ENCODE measurements at places on chromosomes 2 and 18.

GRCh38 chr2:233413559-233414272, 59.4 kb downstream of the DGKD start:
- DNase-seq = peak; percentile 49

GRCh38 chr2:148674063-148675020, 29.8 kb downstream of the EPC2 start:
- no peak for DNase-seq

DNA sequence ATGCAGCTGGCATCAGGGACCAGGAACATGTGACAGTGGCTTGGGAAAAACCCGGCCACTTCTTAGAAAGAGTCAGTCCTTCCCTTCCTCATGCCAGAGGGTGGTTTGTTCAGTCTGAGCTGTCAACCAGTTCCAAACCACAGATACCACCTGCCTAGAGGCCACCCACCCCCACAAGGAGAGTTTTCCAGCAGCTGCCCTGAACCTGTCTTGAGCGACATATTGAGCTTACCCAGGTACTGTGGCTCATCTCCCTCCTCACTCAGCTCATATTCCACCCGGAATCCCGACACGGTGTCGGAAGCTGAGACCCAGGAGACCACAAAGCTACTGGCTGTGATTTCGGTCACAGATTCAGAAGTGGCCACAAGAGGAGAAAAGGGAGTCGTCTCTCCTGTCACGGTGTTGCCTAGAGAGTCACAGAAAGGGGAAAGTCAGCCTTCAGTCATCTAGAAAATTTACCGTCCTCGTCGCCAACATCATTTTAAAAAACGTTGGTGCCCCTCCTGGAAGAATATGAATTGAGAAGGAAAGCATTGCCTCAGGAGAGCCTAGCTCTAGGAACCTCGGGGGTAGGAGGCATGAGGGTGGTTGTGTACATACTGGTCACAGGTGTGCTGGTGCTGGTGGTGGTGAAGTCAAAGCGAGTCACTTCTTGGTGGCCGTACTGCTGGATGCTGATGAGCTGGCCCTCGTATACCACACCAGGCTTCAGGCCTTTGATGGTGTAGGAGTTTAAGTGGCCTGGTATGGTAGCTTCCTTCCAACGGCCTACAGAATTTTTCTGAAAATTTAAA, 26.3 kb downstream of the FN1 start:
- DNase-seq = peak; percentile 23

DNA sequence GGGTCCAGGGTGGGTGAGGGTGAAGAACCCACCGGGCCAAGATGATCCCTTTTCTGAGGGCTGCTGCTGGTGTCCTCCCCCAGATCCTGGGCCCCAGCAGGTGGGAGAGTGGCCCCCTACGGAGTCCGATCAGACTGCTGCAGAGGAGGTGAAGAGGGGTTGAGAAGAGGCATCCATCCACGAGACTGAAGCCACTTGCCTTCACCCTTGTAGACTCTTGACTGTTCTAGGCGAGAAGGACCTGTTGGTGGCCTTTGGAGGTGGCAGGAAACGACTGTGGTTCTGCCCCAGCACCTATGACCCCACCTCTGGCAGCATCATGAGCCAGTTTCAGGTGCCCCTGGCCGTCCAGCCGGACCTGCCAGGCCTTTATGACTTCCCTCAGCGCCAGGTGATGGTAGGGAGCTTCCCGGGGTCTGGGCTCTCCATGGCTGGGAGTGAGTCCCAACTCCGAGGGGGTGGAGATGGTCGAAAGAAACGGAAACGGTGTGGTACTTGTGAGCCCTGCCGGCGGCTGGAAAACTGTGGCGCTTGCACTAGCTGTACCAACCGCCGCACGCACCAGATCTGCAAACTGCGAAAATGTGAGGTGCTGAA, 1.5 kb downstream of the TET3 start:
- DNase-seq = no peak

GRCh38 chr2:118165595-118165994, 77.3 kb downstream of the INSIG2 start:
- no peak for DNase-seq

DNA sequence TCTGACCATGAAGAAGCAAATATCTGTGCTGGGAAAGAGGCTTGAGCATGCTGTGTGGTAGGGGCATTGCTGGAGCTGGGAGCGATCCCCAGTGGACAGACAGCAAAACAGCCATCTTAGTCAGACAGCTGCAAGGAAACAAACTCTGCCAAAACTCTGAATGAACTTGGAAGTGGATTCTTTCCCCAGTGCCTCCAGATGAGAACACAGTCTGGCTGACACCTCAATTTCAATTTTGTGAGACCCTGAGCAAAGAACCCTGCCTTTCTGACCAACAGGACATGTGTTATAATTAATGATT, 23.2 kb upstream of the FAP start:
- no peak for DNase-seq

DNA sequence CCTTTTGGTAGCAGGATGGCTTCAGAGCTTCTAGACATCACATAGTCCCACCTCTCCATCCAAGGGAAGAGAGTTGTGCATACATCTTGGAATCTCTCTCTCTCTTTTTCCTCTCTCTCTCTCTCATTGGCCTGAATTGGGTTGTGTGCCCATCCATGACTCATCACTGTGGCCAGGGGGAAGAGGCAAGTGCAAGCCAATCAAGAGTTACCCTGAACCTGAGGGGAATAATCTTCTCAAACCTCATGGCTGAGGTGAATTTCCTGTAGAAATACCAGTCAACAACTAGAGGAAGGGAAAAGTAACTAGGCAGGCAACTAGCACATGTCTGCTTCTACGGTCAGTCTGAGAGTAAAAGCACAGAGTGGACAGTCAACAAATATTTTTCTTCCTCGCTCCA, 7.3 kb upstream of the CHN1 start:
- no peak for DNase-seq

DNA sequence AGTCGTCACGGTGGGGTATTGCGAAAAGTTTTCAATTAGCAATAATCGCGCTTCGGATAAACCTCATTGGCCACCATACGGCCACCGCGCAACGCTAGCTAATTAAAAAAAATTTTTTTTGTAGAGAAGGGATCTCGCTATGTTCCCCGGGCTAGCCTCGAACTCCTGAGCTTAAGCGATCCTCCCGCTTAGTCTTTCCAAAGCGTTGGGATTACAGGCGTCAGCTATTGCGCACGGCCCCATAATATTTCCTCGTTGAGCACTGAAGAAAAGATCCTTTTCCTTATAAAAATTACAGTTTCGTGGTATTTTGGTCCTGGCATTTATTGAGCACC, 759 bp upstream of the ACTR1B start:
- DNase-seq = no peak

DNA sequence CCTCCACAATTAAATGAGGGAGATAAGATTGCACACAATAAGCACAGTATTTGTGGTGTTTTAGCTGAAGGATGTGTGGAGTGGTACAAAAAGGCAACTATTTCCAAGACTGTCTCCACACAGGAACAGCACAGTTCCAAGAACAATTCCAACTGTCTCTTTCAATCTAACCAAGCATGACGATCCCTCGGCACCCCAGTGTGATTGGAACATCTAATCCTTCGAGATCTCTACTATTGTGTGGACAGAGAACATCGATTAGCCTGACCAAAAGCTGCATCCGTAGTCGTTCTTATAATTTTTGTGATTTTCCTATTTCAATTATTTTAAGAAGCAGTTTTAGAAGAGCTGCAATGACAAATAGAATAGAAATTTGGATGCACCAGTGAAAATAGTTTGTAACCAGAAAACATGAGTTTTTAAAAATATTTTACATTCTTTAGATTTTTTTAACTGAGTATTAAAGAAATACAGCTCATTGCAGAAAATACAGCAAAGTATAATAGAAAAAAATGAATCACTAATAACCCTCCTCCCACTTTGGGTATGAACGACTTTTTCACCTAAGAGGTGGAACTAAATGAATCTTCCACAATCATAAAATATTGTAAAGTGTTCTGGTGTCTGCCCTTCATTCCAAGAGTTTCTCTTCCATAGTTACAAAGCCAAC, 76.4 kb upstream of the CABLES1 start:
- no peak for DNase-seq

DNA sequence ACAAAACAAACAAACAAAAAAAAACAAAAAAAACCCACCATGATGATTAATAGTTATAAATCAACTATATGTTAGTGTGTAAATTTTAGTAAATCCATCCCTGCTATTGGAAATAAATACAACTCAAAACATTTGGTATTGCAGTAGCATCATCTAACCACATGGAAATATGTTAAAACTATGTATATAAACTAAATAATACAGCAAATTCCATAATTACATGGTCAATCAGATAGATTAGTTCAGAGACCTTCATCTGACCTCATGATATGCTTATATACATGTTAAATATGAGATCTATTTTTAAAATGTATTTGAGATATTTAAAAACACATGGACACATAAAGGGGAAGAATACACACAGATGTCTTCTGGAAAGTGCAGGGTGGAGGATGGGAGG, 384.2 kb downstream of the TMX3 start:
- no peak for DNase-seq

DNA sequence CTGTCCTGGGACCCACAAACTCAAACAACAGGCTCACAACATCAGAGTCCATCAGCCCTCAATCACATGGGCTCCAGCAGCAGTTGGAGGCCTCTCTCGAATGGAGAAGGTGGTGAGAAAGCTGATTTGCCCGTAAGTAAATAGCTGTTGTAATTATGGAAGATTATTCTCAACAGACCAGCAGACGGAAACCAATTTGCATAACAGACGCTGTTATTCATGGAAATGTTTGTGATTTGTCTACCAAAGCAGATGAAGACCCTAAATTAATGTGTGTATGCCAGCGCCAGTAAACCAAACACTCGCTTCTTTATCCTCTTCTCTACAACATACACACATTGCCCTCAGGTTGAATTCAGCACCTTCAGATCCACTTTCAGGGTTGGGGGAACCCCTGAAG, 23.4 kb upstream of the GALNT14 start:
- DNase-seq = no peak

DNA sequence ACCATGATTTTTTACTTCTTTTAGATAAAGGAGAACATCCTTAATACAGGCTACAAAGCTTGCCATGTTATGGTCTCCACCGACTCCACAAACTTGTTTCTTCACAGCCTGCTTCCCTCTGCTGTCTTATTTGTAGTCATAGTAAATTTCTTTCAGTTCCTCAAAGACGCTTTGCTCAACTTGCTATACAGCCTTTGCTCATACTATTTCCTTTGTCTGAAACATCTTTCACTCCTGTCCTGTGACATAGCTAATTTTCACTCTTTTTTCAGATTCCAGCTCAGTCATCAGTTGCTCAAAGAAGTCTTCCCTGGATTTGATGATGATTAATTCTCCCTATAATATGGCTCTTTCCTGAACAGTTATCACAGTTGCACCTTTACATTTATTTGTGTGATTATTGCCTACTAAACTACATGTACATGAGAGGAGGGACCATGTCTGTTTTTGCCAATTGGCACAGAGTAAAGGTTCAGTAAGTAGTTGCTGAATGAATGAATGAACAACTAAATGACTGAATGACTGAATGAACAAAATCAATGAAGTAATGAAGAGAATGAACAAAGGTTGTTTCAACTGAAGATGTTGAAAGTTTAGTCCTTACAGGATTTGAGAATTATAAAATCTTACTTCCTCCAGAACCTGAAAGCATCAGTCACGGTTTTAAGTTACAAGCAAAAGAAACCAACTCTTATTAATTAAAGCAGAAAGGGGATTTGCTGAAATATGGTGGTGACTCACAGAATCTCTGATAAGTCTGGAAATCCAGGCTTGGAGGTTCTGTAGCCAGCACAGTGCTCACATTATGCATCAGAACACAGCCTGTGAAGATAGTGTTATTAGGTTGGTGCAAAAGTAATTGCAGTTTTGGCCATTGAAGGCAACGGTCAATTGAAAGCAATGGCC, 186.4 kb upstream of the FAM98A start:
- DNase-seq = no peak

GRCh38 chr2:150296770-150297546, 190.5 kb downstream of the RND3 start:
- DNase-seq = no peak

GRCh38 chr18:55455938-55456337, 132.1 kb downstream of the TCF4 start:
- no peak for DNase-seq

GRCh38 chr2:133213651-133214050, 354.6 kb downstream of the NCKAP5 start:
- no peak for DNase-seq

GRCh38 chr2:230706053-230706521, 6.6 kb upstream of the CAB39 start:
- no peak for DNase-seq

DNA sequence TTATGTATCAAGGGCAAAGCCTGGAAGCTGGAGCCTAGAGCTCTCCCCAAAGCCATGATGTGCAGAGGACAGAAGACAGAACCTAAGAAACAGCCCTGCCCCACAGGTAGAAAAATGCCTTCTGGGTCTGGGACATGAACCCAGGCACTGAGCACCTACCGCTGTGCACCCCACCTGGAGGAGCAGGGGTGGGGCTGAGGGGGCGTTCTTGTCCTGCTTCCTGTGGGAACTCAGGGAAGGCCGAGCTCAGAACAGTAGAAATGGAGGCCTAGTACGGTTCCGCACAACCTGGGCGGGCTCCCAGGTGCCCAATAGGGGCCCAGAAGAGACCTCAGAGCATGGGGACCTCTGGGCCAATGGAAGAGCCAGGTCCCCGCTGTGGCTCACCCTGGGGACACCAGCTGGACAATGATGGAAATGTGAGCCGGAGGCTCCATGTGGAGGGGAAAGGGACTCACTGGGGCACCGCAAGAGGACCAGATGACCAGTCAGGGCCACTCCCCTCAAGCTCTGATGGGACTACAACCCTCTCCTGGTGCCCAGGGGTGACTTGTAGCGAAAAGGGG, 3.2 kb downstream of the CRACDL start:
- no peak for DNase-seq

- DNase-seq = no peak
Observed at GRCh38 chr2:241799522-241800197, 9.3 kb upstream of the NEU4 start.

- no peak for DNase-seq
Observed at GRCh38 chr2:172098650-172099471, 3.8 kb downstream of the DLX2 start.

DNA sequence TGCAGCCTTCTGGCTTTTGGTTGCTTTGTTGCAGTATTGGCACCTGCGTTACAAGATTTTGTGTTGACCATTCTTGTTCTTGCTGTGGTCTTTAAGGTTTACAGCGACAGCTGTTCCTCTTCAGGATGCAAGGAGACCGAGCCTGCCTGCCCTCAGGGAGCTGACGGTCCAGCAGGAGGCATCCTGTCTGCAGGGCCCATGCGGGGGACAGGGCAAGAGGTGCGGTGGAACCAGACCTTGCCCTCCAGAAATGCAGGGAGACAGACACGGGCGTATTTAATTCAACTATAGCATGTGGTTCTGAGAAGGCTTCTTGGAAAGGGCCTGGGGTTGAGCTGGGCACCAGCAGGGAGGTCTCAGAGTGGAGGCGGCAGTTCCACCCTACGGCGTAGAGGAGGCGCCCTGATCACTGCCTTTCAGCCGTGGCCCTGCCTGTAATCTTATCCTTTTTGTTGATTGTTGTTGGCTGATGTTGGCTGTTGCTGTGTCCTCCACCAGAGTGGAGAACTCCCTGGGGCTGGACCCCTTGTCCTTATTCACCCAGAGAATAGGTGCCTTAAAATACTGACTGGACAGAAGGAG, 71.7 kb downstream of the HPCAL1 start:
- no peak for DNase-seq

GRCh38 chr2:65622951-65623535, 190.6 kb upstream of the SPRED2 start:
- DNase-seq = no peak

- no peak for DNase-seq
Observed at GRCh38 chr2:176098366-176099158, 1.0 kb upstream of the HOXD12 start.

GRCh38 chr2:101410746-101411145, 23.4 kb upstream of the CREG2 start:
- DNase-seq = no peak

GRCh38 chr2:128318776-128319464, at the start of gene HS6ST1:
Gene HS6ST1, minus strand, starts transcription at chr2:128318868. Its CDS starts 305 bp downstream, at chr2:128318563.
- DNase-seq = peak; percentile 83
